ENCODE measurements at places on chromosomes 13 and 19.

DNA sequence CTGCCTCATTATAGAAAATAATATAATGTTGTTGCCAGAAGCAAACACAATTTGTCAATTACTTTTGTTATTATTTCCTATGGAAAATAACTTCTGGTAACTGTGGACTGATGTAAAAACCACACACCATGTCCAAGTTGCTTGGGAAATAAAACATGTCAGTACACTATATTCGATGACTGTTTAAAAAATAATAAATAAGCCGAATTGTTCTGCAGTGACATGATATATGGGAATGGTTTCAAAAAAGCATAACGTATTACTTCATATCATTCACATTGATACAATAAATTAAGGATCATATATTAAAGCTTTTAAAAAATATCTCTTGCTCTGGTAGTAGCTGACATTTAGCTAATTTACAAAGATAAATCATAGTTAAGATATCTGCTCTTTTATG, 2062.1 kb downstream of the PCDH9 start:
- DNase-seq: no peak

DNA sequence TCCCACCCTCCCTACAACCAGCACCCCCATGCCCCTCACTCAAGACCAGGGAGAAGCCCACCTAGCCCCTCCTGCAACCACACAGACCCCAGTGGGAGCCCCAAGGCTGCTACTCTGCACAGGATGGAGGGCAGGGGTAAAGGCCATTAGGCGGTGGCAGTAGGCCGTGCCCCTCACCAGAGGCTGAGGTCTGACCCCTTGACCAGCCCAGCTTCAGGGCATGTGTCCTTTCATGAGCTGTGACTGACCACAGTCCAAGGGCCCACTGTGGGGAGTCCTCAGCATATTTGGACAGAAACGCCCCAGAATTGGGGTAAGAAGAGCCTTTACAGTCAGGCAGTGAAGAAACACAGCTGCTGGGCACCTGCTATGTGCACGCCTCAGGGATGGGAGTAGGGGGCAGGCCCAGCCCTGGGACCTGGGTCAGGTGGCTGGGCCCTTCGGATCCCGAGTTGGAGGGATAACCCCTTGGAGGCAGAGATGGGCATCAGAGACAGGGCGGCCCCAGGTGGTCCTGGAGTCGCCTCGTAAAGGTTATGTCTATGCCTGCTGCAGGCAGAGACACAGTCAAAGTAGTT, 1.7 kb upstream of the RPS5 start:
- DNase-seq: no peak

DNA sequence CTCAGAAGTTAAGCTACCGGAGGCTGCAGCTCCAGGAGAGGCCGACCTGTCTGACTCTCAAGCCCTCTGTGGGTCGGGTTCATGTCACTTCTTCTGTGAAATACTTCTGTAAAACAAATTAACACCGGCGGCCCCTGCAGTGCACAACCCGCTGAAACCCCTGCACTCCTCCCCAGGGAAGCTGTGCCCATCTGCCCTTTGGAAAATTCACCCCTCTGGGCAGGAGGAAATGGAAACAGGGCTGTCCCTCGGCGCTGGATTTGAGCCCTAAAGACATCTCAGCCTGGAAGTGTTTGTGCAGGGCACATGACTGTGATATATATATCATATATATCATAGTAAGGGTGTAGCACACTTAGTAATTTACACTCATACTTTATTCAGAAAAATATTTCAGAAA, 415.3 kb downstream of the IRS2 start:
- DNase-seq: no peak

DNA sequence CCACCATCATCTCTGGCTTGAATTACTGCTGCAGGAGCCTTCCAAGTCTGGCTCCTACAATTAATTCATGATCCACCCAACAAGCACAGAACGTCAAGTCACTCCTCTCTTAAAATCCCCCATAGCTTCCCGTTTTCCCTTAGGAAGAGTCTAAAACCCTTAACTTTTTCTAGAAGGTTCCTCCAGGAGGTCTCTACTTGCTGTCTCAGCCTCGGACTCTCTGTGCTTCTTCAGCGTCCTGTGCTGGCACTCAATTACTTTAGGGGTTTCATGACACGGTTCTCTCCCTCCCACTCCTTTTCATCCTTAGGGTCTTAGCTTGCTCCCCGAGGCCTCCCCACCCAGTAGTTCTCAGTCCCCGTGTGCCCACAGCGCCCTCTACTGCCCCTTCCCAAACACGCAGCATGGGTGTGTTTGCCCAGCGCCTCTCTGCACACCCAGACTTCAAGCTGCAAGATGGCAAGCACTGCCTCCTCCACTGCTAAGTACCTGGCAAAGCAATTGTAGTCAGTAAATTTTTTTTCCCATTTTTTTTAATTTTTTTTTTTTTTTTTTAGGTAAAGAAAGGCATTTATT, 25.8 kb upstream of the MAP3K10 start:
- no peak for DNase-seq

GRCh38 chr13:42275506-42275905, 3.6 kb downstream of the AKAP11 start:
- no peak for DNase-seq

DNA sequence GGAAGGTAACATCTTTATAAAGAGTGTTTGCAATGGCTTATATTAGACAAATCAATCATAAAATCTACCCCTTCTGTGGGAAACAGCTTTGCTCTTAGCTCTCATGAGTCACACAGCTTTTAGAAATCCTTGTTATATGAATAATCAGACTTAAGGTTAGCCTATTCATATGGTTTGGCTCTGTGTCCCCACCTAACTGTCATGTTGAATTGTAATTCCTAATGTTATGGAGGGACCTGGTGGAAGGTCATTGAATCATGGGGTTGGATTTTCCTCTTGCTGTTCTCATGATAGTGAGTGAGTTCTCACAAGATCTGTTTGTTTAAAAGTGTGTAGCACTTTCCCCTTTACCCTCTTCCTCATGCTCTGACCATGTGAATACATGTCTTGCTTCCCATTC, 704.2 kb upstream of the KLHL1 start:
- no peak for DNase-seq

DNA sequence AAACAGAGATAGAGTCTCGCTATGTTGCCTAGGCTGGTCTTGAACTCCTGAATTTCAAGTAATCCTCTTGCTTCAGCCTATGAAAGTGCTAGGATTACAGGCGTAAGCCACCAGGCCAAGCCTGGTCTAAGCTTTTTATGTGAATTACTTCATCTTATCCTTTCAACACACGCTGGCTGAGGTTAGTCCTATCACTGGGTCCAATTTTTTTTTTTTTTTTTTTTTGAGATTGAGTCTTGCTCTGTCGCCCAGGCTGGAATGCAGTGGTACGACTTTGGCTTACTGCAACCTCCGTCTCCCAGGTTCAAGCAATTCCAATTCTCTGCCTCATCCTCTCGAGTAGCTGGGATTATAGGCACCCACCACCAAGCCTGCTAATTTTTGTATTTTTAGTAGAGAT, 10.4 kb downstream of the MYO1F start:
- no peak for DNase-seq

GRCh38 chr19:11338121-11338520, 1.3 kb downstream of the RAB3D start:
- DNase-seq: no peak

- no peak for DNase-seq
Observed at GRCh38 chr13:53123536-53123935, 94.9 kb downstream of the OLFM4 start.

DNA sequence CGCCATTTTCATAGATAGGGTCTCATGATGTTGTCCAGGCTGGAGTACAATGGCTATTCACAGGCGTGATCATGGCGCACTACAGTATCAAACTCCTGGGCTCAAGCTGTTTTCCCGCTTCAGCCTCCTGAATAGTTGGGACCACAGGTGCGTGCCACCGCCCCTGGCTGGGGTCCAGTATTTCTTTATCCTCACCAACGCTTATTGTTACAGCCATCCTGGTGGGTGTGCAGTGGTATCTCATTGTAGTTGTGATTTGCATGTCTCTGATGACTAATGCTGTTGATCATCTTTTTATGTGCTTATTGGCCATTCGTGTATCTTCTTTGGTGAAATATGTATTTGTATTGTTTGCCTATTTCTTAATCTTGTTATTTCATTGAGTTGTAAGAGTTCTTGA, 49.0 kb downstream of the SIPA1L3 start:
- no peak for DNase-seq

DNA sequence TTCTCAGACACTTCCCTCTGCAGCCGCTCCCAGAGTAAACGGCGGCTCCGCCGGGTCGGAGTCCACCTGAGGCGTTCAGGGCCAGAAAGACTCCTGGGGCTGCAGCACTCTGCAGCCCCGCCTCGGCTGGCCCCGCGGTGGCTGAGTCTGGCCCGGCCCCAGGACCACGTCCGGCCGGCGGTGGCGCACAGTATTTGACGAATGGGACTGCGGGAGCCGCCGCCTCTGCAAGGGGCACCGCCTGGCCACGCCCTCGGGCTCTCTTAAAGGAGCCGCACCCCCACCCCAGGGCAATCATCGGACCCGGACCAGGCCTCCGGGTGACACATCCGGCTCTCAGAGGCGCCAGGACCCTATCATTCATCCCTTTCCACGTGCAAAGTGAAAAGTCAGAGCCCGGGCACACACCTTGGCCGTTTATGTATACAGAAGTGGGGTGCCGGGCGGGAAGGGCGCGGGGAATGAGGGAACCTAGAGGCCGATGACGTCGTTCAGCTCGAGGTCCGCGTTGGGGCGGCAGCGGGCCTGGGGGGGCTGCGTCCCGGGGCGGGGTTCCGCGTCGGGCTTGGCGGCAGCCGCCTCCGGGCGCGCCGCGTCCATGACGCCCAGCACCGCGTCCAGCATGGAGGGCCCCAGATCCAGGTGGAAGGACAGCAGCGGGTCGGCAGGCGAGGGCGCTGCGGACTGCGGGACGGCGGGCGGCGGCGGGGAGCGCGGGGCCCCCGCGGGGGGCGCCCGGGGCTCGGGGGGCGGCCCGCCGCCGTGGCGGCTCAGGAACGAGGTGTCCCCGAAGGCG, 1.2 kb upstream of the LENG9 start:
- DNase-seq: peak; percentile 78

DNA sequence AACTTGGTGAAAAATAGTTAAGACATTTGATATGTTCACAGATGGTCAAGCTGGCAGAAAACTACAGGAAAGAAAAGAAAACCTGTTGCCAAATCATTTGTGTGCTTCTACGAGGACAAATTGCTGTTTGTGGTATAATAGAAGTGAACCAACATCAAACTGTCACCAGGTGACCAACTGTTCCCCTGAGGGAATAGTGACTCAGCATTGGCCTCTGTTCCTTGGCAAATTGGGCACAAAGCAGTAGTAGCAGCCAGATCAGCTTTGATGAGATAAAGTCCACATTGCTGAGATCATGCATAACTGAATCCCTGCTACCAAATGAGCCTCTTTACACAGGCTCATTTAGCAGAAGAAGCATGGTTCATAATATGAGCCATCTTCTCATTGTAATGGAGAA, 103.5 kb downstream of the POSTN start:
- no peak for DNase-seq

- peak; percentile 29 for DNase-seq
Observed at GRCh38 chr13:40664350-40665125, 1.9 kb downstream of the FOXO1 start.

- DNase-seq: peak; percentile 45
Observed at GRCh38 chr13:79480954-79481684, at the start of gene NDFIP2. Gene NDFIP2, plus strand, starts transcription at chr13:79481155. Its CDS starts 49 bp downstream, at chr13:79481204.

GRCh38 chr19:13505761-13506470, 363 bp downstream of the CACNA1A start:
- no peak for DNase-seq

- no peak for DNase-seq
Observed at GRCh38 chr13:32925506-32925905, 90.7 kb upstream of the KL start.

DNA sequence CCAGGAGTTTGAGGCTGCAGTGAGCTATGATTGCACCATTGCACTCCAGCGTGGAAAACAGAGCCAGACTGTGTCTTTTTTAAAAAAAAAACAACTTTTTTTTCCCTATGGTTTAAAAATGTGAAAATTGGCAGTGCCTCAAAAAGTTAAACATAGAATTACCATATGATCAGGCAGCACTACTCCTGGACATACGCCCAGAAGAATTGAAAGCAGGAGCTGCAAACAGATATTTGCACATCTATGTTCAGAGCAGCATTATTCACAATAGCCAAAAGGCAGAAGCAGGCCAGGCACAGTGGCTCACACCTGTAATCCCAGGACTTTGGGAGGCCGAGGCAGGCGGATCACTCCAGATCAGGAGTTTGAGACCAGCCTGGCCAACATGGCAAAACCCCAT, 3.8 kb upstream of the RETN start:
- no peak for DNase-seq

DNA sequence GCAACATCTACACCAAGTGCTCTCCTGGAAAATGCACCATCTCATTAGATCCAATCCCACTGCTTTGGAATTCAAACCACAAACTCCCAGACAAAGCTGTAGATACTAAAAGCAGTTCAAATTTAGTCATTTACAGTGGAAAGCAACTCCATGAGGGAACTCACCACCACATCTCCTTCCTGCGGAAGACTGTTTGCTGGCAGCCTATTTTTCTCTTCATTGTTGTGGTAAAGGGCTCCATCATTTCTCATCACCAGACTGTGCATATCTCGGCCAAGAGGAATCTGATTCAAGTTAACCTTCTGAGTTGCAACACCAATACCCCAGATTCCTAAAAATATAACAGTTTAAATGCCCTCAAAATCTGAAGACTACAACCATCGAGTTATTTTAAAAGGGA, 8.4 kb downstream of the SPRYD7 start:
- DNase-seq: no peak

DNA sequence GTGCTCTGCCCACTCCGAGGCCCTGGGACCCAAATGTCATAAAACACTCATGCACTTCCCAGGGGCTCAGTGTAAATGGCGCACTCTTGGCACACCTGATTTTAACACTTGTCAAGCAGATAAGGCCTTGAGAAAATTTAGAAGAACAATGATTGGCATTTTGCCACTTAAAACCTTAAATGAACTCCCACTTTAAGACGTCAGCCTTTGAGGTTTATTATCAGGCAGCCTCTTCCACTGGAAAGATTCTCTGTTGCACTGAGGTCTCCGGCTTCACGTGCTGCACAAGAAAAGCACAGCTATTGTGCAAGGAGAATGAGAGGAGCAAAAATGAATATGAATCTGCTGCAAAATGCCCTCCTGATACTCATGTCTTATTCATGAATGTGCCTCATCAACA, 38.5 kb upstream of the ATP11A start:
- no peak for DNase-seq
